Right ventricle myocardium inferior (tissue), 1 donor: ENCODE measurements at places on chromosomes 5 and 9.
A peak's percentile ranks its signal among the peaks of the same experiment; 100 is the strongest.

DNA sequence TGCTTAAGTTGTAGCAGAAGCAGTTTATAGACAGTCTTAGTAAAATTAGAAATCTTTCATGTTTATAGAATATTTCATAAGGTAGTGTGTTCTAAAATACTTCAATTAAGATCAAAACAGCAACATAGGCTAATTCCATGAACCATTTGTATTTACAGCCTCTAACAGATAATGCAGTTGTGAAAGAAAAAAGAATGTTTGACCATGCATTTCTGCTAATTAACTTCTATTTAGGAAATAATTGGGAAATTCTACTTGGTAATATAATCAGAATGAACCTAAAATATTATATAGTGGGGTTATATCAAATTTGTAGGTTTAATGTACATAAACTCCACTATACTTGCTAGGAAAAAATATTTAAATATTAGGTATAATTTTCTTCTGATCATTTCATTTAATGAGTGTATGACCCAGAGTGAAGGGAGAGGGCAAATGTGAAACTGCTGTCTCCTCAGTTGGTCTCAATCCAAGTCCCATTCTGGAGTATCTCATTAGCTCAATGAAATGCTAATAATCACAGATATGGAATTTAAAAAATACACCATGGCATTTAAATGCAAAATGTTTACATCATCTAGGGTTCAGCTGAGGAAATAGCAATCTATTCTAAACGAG is 34.9 kb downstream of the ALDH1A1 start:
- DNase-seq = no peak

- peak; percentile 47 for DNase-seq
Measured at GRCh38 chr5:159263569-159263905, 447 bp downstream of the UBLCP1 start.

DNA sequence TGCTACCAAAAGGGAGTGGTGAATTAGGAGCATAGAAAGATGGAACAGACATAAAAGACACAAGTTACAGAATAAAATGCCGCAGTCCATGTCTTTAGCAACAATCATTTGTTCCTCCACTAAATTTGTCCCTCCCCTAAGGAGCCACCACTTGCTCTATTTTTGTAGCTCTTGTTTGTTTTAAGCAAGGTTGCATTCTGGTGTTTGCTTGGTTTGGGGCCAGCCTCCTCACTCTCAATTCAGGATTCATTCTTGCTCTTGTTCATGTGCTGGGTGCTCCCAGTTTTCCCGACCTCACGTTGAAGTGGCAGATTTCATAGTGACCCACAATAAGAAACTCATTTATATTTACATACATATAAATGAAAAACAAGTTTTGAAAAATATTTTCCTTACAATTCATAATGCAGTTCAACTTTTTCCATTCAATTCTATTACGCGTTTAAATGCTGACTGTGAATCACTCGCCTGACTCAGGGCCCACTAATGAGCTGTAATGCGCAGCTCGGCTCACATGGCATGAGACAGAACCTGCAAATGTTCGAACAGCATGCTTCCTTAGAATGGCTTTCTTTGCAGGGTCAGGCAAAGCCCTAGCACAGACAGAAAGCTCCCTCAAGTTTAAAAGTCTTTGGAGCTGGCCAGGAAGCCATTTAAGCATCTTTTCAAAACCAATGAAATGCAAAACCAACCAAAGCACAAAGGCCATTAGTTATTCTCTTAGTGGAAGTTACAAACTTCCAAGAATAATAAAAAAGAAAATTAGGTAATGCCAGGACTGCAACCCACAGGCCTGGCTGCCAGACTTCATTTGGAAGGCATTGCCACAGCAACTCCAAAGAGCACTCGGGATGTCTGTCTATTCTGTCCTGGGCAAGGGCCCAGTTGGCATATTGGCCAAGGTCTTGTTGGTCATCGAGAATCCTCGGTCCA is 41.7 kb downstream of the RETREG1 start:
- DNase-seq = no peak

DNA sequence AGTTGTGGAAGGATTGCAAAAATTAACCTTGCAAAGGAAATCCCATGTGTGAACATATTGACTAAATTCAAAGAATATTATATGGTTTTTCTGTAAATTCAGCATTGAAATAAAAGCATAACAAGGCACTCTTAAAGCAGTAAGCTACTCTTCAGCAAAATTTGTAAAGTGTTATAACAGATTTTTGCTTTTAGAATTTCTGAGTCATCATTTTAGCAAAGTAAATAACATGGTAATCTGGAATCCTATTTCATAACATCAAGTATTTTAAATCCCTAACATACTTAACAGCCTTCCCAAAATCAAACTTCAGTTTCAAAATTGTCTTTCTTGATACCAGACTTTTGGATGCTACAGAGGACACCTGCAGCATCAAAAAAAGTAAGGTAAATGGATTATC is 436.0 kb upstream of the CDH9 start:
- no peak for DNase-seq

- DNase-seq = no peak
Measured at GRCh38 chr9:14273696-14274121, 40.2 kb downstream of the NFIB start.

- no peak for DNase-seq
Measured at GRCh38 chr9:69081261-69081660, 45.7 kb downstream of the FXN start.

DNA sequence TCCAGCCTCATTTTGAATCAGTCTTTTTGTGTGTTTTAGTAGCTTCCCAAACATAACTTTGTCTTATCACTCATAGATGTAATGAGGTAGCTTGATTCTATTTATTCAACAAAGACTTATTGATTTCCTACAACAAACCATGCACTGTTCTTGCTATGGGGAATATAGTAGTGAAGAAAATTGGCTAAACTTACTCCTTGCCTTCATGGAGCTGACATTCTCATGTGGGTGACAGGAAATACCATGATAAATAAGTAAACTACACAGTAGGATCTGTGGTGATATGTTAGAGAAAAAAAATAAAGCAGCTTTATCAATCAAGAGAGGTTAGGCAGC is 255.7 kb upstream of the TNC start:
- no peak for DNase-seq

DNA sequence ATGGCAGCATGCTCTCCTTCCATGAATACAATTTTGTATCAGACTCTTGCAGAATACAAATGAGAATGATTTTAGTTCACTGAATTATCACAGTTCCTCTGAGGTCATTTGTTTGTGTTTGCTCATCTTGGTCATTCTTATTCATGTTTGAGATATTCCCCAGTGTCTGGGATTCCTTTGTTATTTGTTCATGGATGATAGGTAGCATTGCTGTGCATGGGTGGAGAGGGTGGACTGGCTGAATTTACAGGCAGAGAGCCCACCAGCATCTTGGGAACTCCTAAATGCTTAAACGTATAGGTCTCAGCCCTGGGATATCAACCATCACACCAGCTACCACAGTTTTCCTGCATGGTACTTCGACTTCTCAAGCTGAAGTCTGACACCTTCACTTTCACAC is 459.8 kb downstream of the CCDC171 start:
- DNase-seq = no peak

DNA sequence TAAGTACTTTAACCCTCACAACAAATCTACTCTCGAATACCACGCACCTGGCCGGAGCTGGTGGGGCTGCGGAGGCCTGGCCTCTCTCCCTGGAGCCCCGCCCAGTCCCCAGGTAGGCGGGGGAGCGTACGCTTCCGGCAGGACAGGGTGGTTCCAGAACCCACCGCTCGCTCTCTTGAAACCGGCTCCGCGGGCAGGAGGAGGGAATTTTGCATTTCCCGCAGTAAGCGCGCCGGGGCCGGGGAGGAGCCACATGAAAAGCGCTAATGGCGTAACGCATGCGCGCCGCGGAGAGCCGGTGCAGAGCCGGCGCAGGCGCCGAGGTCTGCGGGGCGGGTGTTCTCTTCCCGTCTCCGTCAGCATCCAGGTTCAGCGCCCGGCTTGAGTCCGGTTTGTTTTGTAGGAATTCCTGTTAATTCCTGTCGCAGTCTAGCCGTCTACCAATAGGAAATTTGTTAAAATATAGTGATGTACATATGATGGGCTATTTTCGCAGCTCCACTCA is 20.8 kb downstream of the CAVIN4 start:
- DNase-seq = peak; percentile 91

DNA sequence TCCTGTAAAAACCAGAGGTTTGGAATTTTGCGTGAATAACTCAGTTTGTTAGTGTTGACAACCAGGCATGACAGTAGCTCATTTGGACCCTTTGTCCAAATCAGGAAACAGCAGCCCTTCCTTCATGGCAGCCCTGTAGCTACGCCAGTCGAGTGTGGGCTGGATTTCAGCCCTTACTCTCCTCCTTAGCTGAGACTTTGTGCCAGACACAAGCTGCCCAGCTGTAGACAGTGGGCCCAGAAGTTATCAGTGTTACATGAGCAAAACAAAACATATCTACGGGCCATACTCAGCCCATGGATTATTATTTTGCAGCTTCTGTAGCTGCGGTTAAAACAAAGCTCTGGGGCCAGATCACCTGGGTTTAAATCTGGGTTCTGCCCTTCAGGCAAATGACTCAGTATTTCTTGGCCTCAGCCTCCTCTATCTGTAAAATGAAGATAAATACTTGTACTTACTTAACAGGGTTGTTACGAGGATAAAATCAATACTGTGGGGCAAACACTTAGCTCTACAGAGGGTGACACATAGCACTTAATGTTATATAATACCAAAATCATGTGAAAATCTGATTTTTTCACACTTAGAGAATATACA is 76.9 kb downstream of the GHR start:
- no peak for DNase-seq

DNA sequence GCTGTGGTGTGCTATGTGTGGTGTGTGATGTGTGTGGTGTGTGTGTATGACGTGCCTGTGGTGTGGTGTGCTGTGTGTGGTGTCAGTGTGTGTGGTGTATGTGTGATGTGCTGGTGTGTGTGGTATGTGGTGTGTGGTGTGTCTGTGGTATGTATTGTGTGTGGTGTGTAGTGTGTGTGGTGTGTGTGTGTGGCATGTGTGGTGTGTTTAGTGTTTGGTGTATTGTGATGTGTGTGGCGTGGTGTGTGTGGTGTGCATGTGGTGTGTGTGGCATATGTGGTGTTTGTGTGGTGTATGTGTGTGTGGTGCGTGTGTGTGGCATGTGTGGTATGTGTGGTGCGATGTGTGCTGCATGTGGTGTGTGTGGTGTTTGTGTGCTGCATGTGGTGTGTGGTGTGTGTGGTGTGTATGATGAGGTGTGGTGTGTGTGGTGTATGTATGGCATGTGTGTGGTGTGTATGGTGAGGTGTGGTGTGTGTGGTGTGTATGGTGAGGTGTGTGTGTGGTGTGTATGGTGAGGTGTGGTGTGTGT is 18.3 kb upstream of the RNU6ATAC start:
- peak; percentile 32 for DNase-seq

- no peak for DNase-seq
Measured at GRCh38 chr9:130187523-130187846, 15.3 kb downstream of the NCS1 start.

GRCh38 chr9:109419531-109419930 is 78.6 kb downstream of the PTPN3 start:
- DNase-seq = no peak

- DNase-seq = no peak
Measured at GRCh38 chr5:149129181-149129580, 12.1 kb upstream of the ABLIM3 start.

- DNase-seq = no peak
Measured at GRCh38 chr9:17219261-17219660, 84.4 kb downstream of the CNTLN start.

GRCh38 chr9:99029083-99029645 is 75.7 kb upstream of the TGFBR1 start:
- DNase-seq = no peak

DNA sequence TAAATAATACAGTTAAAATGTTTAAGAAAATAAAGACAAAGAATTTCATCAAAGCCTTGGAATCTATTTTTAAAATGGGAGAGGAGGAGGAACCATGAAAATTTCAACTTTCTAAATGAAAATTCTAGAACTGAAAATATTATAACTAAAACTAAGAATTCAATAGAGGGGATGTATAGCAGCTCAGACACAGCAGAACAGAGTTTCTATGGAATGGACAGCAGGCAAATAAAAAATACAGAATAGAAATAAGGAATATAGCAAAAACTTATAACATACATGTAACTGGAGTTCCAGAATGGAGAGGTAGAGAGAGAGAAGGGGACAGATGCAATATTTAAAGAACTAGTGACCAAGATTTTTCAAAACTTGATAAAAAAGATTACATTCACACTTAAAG is 1.4 kb upstream of the RANBP17 start:
- no peak for DNase-seq

- DNase-seq = no peak
Measured at GRCh38 chr5:75847561-75848021, 130.4 kb upstream of the POC5 start.

GRCh38 chr5:92504346-92504745 is 1076.7 kb downstream of the NR2F1-AS1 start:
- DNase-seq = no peak

DNA sequence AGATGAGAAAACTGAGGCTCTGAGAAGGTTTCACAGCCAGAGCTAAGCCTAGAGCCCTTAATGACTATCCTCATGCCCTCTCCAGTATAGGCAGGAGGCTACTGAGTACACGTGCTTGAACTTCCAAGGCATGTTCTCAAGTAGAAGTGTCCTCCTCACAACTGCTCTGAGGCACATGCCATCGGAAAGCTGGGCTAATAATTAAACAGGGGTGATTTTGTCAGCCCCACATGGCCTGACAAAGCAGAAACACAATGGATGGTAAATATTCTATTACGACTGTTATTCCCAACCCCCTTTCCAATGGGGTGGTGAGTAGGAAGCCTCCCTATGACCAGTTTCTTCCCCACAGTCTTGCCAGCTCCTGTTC is 34.3 kb downstream of the KCNIP1 start:
- no peak for DNase-seq

GRCh38 chr5:123438902-123439301 is 15.7 kb upstream of the CEP120 start:
- no peak for DNase-seq

DNA sequence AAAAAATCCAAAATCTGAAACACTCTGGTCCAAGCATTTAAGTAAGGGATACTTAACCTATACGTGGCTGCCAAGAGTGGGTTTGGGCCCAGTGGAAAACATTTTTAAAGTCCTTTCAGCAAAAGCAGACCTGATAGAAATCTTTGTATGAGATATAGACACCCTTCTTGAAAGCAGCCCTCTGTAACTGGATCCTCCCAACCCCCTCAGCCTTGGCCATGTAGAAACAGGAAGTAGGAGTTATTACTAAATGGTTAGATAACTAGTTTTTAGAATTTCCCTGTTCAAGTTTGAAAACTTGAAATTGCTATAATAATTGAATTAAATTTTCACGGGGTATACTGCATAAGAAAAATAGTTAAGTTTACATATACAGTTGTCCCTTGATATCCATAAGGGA is 111.3 kb upstream of the PCA3 start:
- DNase-seq = no peak

GRCh38 chr5:141617682-141618029 is 1.1 kb downstream of the DIAPH1 start:
- DNase-seq = no peak

DNA sequence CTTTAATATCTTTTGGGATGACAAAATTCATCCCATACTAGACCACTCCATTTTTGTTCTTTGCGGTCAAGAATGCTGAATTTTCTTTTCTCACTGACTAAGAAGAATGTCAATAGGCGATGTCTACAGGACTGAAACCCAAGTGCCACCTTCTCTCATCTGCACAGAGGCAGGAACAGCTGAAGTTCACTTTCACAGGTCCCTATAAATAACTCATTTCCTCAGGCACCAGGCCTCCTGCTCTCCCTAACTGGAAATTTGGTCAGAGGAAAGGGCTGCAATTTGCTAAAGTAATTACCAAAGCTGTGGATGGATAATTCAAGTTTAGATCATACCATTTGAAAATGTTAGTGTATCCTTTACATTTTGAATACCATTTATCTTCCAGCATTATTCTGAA is 142.9 kb downstream of the DIRAS2 start:
- no peak for DNase-seq
